ENCODE measurements at places on chromosomes 1 and 21.

DNA sequence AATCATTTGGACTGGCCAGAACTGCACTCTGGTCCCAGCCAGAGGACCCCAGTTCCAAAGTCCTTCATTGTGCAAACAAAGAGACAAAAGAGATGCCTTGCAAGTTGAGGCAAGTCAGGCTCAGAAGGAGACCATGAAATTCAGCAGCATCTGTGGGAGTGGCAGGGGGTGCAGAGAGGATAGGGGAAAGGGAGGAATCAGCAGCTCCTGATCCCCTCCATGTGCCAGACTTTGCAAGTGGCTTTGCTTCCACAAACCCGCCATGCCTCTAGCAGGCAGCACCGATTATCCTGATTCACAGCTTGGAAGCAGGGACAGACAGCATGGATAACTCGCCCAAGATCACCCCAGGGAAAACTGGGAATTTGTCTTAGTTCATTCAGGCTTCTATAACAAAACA is 2.1 kb upstream of the CAPN9 start:
- DNase-seq, result no peak

GRCh38 chr1:168227620-168228019 is 1.8 kb downstream of the SFT2D2 start:
- DNase-seq, result no peak

GRCh38 chr1:59669752-59670312 is 144.9 kb upstream of the HOOK1 start:
- DNase-seq, result no peak

DNA sequence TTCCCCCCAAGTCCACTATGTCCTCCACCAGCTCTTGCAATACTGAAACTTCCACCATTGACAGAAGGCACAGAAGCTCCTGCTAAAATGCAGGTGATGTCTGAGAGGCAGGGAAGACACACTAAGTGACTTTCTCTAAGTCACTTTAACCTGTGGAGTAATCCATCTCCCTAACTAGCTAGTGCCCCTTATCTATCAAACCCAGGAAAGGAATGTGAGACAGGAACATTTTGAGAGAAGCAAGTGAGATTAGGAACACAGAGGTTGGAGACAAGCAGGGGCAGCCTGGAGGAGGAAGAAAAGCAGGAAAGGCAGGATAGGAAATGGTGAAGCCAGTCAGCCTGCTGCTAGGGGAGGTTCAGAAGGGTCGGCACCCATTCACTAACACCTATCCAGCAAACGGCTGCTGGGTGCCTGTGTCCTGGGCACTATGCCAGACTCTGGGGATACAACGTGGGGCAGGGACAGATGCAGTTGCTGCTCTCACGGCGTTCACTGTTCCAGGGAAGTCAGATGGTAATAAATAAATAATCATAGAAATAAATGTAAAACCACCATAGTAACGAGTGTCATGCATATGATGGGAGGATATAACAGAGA is 7.0 kb downstream of the GPA33 start:
- DNase-seq, result no peak

GRCh38 chr1:41734201-41734970 is 184.3 kb downstream of the HIVEP3 start:
- no peak for DNase-seq

- no peak for DNase-seq
Observed at GRCh38 chr1:53689223-53689622, 49.7 kb downstream of the GLIS1 start.

- DNase-seq, result no peak
Observed at GRCh38 chr21:34971656-34972055, 77.4 kb downstream of the RUNX1 start.

GRCh38 chr1:74818661-74819456 is 85.9 kb downstream of the TYW3 start:
- DNase-seq, result no peak

DNA sequence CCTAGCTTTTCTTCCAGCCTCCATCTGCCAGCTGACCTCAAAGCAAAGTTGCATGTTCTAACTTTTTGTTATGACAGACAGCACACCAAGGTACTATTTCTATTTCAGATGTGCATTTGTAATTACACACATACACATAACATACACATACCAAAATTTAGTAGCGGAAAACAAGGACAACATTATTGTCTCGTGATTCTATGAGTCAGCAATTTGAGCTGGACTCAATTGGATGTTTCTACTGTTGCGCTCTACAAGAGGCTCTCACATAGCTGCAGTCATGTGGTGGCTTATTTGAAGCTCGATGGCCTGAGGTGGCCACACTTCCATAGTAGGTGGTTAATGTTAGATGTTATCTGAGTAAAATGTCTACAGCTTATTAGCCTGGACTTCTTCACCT is 1010.1 kb upstream of the B3GALT2 start:
- no peak for DNase-seq

DNA sequence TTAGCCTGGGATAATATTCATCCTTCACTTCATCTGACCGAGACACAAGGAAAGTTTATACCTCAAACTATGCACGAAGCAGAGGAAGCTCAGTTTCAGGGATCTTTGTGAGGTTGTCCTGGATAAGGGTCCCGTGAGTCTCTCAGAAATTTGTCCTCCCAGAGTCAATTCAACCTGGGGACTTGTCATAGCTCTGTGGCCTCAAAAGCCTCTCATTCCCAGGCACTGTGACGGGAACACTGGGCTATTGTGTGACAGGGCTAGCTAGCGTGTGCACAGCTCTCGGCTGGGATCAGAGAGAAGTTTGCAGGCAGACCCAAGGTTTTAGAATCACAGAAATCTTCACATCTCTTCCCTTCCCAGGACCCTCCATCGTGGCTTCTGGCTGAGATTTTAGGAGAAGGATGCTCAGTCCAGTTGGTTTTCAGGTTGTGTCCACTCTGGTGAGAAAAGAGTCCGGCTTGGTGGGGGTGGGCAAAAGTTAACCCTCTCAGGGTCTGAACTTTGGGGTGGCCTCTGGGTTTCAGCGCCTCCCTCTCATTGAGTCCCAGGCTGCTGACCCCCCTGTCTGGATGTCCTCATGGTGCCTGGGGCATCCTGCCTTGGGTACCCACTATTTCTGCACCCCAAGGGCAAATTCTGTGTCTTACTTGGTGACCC is 20.4 kb upstream of the LBR start:
- no peak for DNase-seq

- DNase-seq, result no peak
Observed at GRCh38 chr1:219439376-219439775, 173.5 kb downstream of the ZC3H11B start.

- no peak for DNase-seq
Observed at GRCh38 chr1:53851571-53852285, 13.6 kb upstream of the NDC1 start.

DNA sequence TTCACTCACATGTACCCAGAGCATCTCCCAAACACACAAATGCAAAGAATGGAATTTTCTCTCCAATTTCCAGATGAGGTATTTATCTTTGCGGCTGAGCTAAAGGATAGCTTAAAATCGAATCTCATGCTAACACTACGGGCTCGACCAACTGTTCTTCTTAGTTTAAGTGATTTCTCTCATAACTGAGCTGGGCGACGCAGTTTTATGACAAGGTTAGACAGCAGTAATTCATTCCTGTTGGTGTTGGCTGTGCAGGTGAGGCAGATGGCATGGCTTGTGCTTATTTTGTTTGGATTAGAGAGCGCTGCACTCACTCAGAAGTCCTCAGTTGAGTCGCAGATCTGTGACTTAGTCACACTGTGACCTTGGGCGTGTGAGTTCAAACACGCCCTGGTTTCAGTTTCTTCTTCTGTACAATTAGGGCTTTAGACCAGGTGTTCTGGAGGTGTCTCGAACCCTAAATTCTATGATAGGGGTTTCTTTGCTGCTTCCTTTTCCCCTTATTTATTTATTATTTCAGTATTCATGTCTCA is 41.5 kb upstream of the MRPS6 start:
- no peak for DNase-seq

DNA sequence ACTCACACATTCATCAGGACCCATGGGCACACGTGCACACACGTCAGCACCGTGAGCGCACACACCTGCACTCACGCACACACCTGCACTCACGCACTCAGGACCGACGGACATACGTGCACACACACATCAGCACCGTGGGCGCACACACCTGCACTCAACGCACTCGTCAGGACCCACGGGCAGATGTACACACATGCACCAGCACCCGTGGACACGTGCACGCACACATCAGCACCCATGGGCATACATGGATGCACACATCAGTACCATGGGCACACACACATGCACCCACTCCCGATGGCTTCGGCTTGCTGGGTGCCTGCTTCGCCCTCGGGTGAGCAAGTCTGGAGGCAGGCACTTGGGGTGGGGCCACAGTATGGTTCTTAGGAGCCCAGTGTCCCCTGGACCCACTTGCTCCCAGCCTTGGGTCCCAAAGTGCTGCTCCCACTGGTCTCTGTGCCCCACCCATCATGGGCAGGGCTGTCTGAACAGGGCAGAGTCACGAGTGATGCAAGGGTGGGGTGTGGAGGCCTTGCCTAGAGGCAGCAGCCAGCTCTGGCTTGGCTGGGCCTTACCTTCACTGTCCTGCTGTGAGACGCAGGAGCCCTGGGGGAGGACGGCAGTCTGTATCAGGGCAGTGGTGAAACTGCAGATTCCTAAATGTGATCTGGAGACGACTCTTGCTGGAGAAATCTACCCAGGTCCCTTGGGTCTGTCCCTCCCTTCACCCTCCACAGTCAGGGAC is 49.8 kb downstream of the SKI start:
- DNase-seq, result no peak

GRCh38 chr1:8722366-8722765 is 95.1 kb downstream of the RERE start:
- DNase-seq, result no peak

GRCh38 chr1:117235863-117236465 is 25.2 kb upstream of the VTCN1 start:
- no peak for DNase-seq

DNA sequence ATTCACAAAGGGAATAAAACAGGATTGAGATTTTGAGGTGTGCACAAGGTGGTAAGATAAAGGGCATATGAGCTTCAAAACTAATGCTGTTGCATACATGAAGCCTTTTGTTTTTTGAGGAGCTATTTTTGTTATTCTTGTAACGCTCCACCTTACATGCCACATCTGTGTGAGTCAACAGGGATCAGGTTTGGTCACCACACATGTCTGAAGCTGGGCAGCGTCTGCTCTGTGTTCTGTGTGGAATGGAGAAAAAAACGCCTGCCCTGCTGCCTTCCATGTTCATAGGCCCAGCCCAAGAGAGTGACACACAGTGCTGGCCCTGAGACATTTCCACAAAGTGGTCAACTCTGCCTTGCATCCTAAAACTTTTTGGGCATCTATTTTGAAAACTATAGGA is 67.7 kb downstream of the MPZL1 start:
- DNase-seq, result no peak

GRCh38 chr1:198577444-198577843 is 37.0 kb upstream of the ATP6V1G3 start:
- DNase-seq, result no peak

DNA sequence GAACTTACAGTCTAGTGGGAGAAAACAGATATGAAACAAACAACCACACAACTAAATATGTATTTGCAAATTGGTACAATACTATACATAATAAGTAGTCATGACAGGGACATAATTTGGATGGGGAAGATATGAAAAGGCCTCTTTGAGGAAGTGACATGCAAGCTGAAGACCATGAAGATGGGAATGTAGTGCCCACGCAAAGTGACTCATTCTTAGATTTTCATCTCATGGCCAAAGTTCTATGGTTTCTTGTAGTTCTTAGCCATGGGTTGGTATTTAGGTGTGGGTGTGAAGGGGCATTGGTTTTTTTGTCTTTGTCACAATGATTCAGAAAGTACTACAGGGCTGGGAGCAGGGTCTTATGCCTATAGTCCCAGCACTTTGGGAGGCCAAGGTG is 105.4 kb upstream of the FAM78B start:
- DNase-seq, result no peak

DNA sequence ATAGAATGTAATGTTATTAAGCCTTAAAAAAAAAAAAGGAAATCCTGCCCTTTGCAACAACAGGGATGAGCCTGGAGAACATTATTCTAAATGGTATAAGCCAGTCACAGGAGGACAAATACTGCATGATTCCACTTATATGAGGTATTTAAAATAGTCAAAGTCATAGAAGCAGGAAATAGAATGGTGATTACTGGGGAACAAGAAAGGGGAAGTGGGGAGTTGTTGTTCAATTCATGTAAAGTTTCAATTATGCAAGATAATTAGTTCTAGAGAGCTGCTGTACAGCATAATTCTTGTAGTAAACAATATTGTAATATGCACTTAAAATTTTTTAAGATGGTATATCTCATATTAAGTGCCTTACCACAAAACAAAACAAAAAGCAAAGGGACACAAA is 13.2 kb downstream of the FCER1A start:
- no peak for DNase-seq

- peak; percentile 75 for DNase-seq
Observed at GRCh38 chr1:176058686-176059085, 148.4 kb downstream of the COP1 start.

GRCh38 chr1:150365941-150366340 is 2.0 kb downstream of the RPRD2 start:
- no peak for DNase-seq

DNA sequence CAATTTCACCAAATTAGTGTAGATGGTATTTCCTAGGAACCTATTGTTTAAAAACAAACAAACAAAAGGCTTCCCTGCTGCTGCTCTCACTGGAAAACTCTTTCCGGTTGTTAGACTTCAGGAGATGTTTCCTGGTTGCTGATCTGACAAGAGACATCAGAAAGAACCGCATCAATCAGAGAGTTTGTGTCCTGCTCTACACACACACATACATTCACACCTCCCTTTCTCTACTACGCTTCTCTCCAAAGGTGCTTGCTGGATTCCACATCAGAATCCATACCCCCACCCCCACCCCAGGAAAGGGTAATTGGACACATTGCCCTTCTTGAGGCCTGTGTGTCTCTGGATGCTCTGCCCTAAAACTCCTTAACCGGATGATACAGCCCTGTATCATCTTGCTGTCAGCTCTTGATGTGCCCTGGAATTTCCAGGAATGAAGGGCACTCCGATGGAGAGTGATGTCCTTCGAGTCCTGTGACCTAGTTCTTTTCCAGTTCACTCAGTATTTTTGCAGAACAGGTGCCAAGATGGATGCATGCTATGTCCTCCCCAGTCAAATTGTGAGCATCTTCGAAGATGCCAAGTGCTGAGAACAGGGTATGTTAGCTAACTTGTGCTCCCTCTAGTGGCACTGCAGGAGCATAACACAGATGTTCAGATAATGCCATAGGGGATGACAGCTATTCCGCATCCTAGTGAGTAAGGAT is 113.7 kb upstream of the SLC35F3 start:
- DNase-seq, result peak; percentile 59

DNA sequence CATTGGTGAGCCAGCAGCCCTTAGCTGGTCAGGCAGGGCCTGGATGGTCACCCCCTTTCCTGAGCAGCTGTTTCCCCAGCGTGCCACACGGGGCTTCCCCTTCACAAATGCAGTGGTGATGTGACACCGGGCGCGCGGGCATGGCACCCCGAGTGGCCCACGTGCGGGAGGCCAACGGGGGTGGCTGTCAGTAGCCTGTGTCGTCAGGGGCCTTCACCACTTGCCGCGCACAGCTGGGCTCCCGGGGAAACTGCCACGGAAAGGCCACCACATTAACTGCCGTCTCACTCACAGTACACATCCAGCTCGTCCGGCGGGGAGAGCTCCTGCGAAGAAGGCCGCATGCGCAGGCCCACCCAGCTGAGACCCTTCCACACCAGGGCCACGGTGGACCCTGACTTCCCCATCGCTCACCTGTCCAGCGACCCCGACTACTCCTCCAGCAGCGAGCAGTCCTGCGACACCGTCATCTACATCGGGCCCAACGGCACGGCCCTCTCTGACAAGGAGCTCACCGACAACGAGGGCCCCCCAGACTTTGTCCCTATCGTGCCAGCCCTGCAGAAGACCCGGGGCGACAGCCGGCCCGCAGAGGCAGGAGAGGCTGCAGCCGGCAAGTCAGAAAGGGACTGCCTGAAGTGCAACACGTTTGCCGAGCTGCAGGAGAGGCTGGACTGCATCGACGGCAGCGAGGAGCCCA is 530.5 kb downstream of the KIF26B start:
- DNase-seq, result no peak
